MV-4-11 (cell line): ENCODE measurements at places on chromosomes 11 and 22.

- DNase-seq: no peak
Measured at GRCh38 chr11:77024745-77025144, 9.5 kb upstream of the B3GNT6 start.

- no peak for DNase-seq
Measured at GRCh38 chr11:68982134-68982533, 1.3 kb upstream of the MRGPRD start.

DNA sequence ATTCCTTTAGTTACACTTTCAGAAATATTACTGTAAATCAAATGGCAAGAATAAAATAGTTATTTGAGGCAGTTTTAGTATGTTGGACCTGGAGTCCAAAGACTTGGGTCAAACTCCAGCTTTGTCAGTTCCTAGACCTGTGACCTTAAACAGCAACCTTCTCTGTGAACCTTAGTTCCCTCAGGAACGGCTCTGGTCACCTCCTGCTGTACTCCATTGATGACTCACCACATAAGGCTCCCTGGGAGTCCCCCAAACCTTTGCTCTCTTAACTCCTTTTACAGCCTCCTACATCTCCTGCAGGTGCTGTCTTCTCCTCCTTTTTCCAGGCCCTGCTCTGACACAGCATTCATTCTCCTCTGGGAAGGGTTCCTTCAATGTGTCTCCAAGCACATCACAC is 29.1 kb downstream of the LIMK2 start:
- no peak for DNase-seq

DNA sequence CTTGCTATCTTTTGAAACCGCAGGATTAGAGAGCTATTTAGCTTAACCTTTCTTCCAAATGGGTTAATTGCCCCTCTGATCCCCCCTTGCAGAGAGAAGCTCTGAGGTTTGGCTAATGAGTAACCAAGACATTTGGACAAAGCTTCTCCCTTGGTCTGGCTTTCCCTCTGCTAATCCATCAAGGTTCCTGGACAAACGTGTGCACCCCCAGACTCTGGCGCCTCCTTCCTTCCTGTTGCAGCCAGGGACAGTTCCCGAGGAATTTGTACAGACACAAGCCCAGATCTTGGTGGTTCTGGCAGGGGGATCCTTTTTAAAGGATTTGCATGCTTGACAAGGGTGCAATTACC is 1.6 kb downstream of the KIAA1671 start:
- no peak for DNase-seq

DNA sequence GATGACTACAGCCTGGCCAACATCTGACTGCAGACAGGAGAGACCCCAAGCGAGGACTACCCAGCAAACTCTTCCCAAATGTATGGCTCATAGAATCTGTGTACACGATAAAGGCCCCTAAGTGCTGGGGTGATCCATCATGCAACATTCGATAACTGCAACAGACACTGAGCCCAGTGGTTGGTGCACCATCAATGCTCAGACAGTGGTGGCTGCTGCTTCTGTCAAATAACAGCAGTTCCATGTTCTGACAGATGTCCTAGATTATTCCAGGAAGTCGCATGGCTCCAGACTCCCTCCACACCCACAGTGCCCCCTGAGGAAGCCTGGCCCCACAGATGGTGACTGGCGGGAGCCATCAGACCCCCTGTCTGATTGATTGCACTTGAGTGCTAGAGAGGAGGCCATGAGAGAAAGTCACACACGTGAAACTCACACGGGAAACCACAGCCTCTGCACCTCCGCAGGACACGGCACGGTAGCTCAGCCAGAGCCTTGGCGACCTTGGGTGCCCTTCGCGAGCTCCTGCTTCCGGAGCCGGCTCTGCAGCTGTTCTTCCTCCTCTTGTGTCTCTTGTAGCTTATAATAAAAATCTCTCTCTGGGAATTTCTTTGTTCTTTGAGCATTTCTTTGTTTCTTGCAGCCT is 1155.9 kb downstream of the TBC1D22A start:
- DNase-seq: no peak

DNA sequence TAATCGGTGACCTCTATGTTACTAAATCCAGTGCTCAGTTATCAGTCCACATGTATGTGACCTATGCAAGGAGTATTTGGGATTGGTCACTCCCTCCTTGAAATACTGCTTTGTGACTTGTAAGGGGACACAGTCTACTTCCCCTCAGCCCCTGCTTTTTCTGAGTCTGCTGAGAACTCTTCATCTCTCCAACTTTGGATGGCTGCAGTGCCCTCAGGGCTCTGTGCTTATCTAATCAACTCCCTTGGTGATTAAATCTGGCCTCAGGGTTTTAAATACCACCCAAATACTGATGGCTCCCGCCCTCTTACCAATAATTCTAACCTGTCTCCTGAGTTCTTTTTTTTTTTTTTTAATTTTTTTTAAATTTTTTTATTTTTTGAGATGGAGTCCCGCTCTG is 40.2 kb downstream of the FAM118A start:
- no peak for DNase-seq

- no peak for DNase-seq
Measured at GRCh38 chr11:134575504-134576230, 163.6 kb upstream of the B3GAT1 start.
